ENCODE measurements at places on chromosomes 3 and 15.

DNA sequence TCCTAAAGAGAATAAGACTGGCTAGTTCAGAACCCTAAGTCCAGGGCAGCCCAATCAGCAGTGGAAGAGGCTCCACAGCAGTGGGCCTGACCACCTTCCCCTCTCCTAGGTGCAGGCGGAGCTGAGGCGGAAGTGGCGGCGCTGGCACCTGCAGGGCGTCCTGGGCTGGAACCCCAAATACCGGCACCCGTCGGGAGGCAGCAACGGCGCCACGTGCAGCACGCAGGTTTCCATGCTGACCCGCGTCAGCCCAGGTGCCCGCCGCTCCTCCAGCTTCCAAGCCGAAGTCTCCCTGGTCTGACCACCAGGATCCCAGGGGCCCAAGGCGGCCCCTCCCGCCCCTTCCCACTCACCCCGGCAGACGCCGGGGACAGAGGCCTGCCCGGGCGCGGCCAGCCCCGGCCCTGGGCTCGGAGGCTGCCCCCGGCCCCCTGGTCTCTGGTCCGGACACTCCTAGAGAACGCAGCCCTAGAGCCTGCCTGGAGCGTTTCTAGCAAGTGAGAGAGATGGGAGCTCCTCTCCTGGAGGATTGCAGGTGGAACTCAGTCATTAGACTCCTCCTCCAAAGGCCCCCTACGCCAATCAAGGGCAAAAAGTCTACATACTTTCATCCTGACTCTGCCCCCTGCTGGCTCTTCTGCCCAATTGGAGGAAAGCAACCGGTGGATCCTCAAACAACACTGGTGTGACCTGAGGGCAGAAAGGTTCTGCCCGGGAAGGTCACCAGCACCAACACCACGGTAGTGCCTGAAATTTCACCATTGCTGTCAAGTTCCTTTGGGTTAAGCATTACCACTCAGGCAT, 33.7 kb downstream of the VIPR1 start:
- DNase-seq = peak; percentile 69

- peak; percentile 43 for DNase-seq
These were observed 235.7 kb downstream of the SATB1 start for GRCh38 chr3:18189282-18190050.

DNA sequence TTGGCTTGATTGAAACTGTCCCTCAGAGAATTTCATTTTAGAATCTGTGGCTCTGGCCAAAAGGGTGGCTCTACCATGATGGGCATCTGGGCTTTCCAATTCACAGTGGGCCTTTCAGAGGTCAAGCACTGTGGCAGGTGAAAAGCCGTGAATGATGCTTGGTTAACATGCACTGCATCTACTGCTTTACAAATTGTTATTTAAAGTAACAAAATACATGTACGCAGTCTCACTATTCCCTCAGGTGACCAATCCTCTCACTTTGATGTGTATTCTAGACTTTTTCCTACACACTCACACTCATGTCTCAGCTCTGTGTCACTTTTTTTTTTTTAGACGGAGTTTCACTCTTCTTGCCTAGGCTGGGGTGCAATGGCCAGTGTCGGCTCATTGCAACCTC, 70.5 kb downstream of the MGLL start:
- no peak for DNase-seq

GRCh38 chr15:77393471-77393840, 26.4 kb downstream of the PEAK1 start:
- no peak for DNase-seq

GRCh38 chr15:65096481-65097385, 18.3 kb downstream of the UBAP1L start:
- DNase-seq = peak; percentile 69

GRCh38 chr15:71679793-71680353, 130.5 kb upstream of the NR2E3 start:
- DNase-seq = no peak

- DNase-seq = no peak
These were observed 7.1 kb downstream of the GPD1L start for GRCh38 chr3:32113566-32113965.

DNA sequence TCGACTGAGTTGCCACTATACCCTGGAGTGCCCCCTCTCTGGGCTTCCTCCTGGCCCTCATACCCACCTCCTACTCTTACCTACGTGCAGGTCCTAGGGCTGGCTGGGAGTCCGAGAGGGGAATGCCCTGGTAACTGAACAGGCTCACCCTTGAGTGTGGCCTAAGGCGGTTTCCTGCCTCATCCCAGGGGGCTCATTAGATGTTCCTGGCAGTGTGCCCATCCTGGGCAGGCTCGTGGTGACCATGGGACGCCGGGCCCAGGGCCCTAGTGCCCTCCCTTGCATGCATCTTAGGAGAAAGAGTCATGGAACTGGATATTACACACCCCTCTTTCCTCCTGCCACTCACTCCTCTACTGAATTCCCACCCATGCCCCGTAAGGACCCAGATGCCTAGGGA, 2.8 kb downstream of the SEMA4B start:
- DNase-seq = no peak

GRCh38 chr3:39273119-39273518, 6.7 kb downstream of the CX3CR1 start:
- peak; percentile 3 for DNase-seq

GRCh38 chr3:8835385-8835784, 66.0 kb upstream of the OXTR start:
- DNase-seq = no peak

GRCh38 chr3:37670961-37671483, 190.7 kb upstream of the CTDSPL start:
- no peak for DNase-seq

GRCh38 chr15:92979011-92979701, 79.0 kb downstream of the CHD2 start:
- DNase-seq = no peak

GRCh38 chr3:174547801-174548435, 311.2 kb upstream of the NAALADL2 start:
- no peak for DNase-seq

DNA sequence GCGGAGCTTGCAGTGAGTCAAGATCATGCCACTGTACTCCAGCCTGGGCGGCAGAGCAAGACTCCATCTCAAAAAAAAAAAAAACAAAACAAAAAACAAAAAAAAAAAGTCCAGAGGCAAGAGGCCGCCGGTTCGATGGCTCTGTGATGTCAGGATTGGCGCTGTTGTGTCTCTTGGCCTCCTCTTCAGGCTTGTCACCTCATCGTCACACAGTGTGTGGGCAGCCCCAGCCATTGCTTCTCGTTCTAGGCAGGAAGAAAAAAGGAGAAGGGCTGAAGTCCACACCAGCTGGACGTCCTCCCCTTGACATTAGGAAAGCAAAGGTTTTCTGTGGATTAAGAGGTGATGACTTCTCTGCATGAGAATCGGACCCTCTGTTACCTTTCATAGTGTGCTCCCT, 191.1 kb downstream of the NSMCE3 start:
- DNase-seq = no peak

- no peak for DNase-seq
These were observed 7.6 kb upstream of the CCNL1 start for GRCh38 chr3:157167371-157168042.

GRCh38 chr3:126937973-126938372, 44.9 kb upstream of the PLXNA1 start:
- no peak for DNase-seq

- DNase-seq = no peak
These were observed 244.3 kb upstream of the MCTP2 start for GRCh38 chr15:93987068-93987467.

- DNase-seq = no peak
These were observed 186.1 kb downstream of the FMN1 start for GRCh38 chr15:33008284-33008995.

- DNase-seq = no peak
These were observed 20.3 kb downstream of the GMPS start for GRCh38 chr3:155890671-155891190.

DNA sequence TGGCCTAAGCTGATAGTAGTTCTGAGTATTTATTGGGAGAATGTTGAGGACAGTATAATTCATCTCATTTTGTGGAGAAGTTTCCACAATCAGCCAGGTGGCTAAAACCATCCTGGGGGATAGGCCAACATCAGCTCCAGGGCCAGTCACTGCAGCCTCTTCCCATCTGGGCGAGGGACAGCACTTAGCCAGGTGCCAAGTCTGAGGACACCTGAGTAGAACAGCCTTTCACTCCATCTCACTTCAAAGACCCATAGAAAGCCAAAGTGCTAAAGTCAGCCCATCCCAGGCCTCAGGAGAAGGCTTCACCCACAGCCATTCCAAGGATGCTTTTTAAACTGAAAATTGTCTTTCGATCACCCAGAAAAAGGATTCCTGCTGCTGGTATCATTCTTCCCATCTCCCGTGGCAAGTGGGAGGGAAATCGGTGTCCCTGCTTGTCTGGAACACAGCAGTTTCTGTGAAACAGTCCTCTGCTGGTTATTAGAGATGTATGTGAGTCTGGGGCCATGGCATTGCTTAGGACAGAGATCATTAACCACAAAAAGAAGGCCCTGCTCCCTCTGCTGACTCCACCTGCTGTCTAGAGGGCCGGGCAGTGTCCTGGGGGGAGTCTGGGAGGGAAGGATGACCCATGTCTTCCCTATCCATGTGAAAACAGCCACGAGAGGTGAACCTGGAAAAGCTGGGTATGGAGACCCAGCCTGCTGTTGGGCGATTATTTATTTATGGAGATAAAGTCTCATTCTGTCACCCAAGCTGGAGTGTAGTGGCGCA, 9.6 kb downstream of the CALML4 start:
- DNase-seq = no peak

DNA sequence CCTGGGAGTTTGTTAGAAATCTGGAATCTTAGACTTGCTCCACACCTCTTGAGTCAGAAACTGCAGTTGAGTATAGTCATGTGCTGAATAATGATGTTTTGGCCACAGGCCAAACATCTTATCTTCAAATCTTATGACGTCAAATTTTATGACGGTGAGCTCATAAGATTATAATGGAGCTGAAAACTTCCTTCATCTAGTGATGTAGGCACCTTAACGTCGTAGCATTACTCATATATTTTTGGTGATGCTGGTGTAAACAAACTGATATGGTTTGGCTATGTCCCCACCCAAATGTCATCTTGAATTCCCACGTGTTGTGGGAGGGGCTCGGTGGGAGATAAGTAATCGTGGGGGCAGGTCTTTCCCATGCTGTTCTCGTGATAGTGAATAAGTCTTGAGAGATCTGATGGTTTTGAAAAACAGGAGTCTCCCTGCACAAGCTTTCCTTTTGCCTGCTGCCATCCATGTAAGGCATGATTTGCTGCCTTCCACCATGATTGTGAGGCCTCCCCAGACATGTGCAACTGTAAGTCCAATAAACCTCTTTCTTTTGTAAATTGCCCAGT, 268.0 kb upstream of the PROK2 start:
- no peak for DNase-seq

- DNase-seq = no peak
These were observed 128.3 kb downstream of the SMAD6 start for GRCh38 chr15:66830358-66830757.

DNA sequence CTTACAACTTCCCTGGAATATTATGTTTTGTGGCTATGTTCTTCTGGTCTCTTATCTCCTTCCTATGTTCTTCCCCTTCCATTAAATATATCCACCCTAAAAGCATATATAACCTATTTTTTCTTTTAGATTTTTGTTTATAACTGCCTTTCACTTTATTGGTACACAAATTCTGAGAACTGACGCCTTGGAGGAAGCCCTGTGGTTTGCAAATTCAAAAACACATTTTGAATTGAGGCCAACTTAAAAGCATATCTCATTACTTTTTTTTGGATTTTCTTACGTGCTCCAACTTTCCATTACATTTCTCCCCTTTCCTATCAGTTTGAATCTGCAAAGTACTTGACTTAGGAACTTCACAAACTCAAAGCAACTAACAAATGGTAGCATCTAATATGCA, 15.3 kb upstream of the COLQ start:
- DNase-seq = no peak

DNA sequence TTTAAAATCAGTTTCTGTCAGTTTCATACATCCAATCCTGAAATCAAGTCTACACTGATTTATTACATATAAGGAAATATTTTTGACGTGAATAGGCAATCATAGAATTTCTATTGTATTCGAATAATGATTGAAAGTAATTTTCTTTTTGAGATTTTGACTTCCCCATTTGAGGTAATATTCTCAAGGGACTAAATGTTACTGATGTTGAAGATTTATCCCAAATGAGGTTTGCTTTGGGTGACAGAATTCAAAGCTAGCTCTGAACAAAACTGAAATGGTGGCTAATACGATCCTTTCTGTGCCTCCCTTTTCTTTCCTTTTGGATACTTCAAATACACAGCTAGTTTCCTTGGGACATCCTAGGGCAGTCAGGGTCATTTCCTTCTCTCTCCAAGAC, 12.9 kb upstream of the CNBP start:
- DNase-seq = no peak

- no peak for DNase-seq
These were observed 8.9 kb downstream of the CHSY1 start for GRCh38 chr15:101242999-101243336.

- no peak for DNase-seq
These were observed 479.4 kb downstream of the NTRK3 start for GRCh38 chr15:87777054-87777561.

DNA sequence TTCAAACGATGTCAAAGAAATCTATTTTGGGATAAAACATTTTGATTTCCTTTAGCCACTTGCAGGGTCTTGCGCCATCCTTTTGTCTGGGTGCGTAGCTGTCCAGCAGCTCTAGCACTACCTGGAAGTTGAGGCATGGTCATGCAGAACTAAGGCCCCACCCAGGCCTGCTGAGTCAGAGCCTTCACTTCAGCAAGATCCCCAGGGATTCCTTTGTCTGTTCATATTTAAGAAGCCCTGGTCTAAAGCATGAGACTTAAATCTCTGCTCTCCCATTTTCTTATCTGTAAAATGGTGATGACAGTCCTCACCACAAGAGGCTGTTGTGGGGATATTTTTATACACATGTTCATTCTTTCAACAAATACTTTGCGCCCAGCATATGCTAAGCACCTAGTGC, 99.0 kb upstream of the CTDSPL start:
- no peak for DNase-seq

GRCh38 chr15:99306694-99307338, 55.5 kb downstream of the LRRC28 start:
- peak; percentile 98 for DNase-seq

- no peak for DNase-seq
These were observed 65.2 kb downstream of the TRAT1 start for GRCh38 chr3:108887777-108888176.
